ENCODE measurements at places on chromosomes 7 and 10.

GRCh38 chr10:30977385-30977784 lies 54.3 kb downstream of the ZNF438 start:
- DNase-seq: no peak

DNA sequence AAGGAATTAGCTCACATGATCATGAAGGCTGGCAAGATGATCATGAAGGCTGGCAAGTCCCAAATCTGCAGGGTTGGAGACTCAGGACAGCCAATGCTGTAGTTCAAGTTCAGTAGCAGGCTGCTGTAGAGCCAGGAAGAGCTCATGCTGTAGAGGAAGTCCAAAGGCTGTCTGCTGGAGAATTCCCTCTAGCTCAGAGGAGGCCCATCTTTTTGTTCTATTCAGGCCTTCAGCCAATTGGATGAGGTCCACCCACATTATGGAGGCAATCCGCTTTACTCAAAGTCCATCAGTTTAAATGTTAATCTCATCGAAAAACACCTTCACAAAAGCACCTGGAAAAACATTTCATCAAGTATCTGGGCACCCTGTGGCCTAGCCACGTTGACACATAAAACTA lies 24.8 kb upstream of the FAM171A1 start:
- DNase-seq: no peak

DNA sequence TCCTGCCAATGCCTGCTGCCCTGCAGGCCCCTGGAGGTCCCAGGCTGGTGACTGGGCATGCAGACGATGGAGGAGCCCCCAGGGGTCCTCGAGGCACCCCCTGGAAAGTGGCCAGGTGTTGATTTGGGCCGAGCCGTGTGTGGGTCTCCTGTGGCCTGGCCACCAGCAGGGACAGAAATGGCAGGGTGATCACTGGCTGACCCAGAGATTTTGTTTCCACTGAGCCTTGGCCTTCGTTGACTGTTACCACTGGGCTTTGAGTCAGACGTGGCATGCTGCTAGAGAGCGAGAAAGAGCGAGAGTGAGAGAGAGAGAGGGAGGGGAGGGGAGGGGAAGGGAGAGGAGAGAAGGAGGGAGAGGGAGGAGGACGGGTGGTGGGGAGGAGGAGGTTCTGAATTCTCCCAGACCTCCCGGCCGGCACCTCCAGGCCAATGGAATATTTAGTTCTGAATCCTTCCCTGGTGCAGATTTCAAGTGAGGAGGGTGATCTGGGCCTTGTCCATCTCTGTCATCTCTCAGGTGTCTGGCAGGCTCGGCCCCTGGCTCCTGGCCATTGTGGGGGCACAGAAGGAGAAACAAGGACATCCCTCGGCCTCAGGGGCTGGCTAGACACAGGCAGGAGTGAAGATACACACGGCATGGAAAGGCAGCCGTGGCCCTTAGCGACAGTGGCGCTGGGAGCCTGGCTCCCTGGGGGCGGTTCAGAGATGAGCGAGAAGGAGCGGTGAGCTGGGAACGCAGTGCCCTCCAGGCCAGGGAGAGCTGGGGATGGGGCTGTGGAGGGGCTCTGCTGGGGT lies 58.2 kb downstream of the GLRX3 start:
- no peak for DNase-seq

DNA sequence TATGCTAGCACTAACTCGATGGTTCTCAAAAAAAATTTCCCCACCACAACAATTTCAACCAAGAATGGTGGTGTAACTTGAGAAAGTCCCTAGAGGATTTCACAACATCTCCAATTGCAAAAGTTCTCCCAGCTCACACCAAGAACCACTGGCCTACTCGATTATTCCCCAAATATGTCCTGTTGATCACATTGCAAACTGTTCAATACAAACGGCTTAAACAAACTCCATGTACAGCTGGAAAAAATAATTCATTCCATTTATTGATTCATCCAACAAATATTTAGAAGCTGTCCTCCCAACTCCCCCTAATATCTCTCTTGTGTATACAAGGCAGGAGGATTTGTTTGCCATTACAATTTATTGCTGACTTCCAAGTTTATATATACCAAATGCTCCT lies 19.1 kb downstream of the TMEM176B start:
- DNase-seq: no peak

DNA sequence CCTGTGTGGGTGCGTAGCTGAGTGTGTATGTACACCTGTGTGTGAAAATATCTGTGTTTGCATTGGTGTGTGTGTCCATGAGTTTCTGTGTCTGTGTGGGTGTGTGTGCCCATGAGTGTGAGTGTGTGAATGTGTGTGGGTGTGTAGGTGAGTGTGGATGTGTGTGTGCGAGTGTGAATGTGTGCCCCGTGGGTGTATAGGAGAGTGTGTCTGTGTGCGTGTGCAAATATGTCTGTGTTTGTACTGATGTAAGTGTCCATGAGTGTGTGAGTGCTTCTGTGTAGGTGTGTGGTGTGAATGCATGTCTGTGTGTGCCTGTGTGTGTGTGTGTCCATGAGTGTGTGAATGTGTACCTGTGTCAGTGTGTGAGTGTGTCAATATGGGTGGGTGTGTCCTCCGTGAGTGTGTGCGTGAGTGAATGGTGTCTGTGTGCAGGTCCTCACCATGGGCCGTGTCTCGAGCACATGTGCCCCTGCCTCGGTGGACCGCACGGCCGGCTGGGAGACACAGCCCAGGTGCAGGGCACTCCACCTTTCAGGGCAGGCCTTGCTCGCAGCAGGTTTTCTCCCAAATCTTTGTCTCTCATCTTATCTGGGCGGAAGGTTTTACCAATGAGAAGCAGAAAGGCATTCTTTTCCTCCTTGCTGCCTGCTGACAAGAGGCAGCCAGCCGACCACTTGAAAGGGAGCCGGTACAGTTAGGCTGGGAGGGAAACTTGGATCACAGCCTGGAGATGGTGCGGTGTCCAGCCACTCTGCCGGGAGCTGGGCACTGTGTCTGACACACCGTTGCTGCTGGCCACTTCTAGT lies 107.1 kb upstream of the FAM20C start:
- no peak for DNase-seq

GRCh38 chr7:92550194-92550593 lies 21.6 kb downstream of the RBM48 start:
- DNase-seq: no peak

DNA sequence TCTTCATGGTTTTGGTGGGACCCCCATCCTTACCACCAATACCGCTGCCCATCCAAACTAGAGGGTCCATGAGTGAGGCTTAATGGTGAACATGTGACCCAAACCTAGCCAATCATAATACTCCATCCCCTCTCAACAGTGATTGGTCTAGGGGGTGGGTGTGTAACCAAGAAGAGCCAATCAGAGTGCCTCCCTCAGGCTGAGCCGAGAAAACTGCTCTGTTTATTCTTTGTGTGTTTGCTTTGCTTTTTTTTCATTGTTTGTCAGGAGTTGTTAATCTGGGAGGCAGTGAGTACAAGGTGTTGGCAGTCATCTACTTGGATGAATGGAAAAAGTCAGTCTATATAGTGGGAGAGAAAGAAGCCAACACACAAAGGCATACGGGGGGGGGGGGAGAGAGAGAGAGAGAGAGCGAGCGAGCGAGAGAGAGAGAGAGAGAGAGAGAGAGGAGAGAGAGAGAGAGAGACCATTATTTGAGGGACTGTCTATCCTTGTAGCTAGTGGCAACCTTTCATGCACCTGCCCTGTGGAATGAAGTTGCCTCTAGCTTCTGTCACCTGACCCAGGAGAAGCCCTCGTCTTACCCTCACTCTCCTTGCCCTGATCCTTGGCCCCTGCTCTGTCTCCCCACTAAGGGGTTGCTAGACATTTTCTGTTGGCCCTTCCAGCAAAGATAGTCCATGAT lies 441.7 kb downstream of the TYW1 start:
- DNase-seq: no peak

DNA sequence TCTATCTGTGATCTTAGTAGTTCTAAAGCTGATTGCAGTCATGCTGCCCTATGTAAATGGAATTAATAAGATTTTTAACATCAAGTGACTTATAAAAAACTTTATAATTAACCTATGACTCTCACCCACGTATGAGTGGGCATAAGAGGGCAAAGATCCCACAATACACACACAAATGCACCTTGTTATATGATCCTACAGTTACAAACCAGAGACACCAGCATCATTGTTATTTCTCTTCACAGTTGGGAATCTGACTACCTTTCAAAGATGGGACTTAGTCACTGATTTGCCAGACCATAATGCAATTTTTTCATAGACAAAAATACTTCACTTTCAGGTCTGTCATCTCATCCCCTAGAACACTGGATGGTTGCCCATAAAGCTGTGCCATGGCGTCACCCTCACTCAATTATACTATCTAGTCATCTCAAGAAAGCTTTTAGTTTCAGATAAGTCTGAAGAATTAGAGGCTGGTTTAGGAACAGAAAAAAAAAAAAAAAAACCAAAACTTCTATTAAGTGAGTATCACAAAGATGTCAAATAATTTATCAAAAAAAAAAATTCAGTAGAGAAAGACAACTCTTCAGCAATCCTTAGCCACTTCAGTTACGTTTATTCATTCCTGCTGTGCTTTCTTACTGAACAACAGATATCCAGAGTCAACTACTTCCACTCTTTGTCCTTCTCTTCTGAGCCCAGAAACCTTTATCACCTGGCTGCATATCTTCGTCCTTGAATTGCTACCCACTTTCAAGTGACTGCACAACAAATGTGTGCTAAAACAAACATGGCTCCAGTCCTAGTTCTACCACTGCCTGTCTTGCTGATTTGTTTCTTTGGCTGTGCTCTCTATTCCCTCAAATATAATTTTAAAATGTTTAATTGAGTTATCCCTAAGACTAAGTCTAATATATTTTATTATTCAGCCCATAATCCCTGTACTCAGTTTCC lies 175.0 kb upstream of the CHRM2 start:
- DNase-seq: no peak

DNA sequence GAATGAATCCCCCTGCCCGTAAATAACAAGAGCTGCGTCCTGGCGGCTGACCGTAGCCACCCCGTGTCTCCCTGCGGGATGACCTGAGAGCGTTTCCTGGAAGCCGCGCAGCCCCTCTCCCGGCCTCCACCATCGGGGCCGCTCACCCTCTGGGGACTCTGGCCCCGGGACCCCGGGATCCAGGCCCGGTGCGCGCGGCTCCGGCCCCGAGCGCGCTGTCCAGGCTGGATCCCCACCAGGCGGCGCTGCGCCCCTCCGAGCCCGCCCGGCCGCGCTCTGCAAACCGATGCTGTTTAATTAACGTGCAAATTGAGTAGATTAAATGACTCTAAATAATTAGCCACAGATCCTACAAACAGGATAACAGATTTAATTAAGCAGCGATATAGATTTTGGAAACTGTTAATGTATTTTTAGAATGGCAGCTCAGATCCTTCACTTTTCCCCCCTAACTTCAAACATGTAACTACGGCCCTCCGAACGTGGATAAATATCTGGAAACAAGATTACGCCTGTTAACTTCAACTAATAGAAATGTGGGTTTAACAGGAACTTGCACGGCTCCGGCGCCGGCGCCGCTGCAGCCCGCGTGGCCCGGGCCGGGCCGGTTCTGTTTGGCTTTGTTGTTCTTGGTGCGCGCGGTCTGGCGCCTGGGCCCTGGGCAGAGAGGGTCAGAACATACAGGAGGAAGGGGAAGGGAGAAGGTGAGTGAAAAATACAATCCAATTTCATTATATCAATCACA lies 7.1 kb upstream of the UNCX start:
- DNase-seq: no peak
